GM10248 (cell line): ENCODE measurements at places on chromosomes 3 and 15.

DNA sequence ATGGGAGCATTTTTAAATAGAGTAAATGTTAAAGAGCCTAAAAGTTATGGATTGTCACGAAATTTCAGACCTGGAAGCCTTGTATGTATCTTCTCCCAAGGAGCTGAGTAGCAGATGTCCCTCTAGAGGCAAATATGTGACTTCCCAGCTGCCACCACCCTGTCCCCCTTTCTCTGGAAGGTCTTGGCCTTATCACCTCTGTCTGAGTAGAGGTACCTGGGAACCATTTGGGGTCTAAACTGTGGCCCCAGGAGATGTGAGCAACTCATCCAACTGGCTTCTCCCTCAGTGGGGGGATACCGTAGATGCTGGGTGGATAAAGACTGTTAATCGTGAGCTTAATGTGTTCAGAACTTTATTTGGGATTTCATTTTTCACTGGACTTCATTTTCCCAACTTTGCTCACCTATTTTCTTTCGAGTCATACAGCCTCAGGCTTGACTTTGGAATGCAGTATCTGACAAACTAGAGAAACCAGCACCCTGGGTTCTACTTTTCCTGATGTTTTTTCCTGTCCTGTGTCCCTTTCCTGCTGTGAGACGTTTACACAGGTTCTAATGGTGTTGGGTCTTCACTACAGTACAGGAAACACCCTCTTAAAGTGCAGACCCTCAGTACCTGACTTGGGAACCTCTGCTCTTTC lies 53.3 kb upstream of the CCR4 start:
- no peak for DNase-seq

DNA sequence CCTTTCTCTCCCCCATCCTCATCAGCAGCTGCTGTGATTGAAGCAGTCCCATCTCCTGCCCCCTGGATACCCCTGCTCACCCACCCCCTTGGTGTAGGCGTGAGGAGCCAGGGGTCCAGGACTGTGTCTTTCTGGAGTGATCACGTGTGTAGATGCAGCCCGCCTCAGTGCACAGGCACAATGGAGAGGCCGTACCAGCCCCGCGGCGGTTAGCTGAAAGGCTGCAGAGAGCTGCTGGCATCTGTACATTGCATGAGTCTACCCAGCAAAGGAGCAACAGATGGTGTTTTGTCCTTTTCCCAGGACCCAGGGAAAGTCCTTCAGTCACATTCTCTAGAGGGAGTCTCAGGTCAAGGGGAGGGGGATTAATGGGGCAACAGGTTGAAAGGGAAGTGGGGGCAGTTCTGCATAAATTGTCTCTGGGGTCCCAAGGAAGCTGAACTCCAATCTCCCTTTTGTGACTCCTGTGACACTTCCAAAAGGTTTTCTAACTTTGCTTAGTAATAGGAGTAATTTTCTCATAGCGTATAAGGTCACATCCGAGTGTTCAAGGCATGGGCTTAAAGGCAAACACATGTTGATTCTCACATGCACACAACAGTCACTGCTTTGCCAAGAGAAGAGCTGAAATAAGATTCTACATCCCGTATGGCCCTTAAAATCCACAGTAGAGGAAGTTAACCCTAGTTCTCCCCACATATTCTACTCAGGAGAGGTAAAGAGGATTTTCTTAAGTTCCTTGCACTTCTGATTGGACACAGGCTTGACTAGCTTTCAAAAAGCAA lies 7.1 kb downstream of the CSPG5 start:
- no peak for DNase-seq

GRCh38 chr3:177498037-177498857 lies 301.0 kb upstream of the TBL1XR1 start:
- no peak for DNase-seq

DNA sequence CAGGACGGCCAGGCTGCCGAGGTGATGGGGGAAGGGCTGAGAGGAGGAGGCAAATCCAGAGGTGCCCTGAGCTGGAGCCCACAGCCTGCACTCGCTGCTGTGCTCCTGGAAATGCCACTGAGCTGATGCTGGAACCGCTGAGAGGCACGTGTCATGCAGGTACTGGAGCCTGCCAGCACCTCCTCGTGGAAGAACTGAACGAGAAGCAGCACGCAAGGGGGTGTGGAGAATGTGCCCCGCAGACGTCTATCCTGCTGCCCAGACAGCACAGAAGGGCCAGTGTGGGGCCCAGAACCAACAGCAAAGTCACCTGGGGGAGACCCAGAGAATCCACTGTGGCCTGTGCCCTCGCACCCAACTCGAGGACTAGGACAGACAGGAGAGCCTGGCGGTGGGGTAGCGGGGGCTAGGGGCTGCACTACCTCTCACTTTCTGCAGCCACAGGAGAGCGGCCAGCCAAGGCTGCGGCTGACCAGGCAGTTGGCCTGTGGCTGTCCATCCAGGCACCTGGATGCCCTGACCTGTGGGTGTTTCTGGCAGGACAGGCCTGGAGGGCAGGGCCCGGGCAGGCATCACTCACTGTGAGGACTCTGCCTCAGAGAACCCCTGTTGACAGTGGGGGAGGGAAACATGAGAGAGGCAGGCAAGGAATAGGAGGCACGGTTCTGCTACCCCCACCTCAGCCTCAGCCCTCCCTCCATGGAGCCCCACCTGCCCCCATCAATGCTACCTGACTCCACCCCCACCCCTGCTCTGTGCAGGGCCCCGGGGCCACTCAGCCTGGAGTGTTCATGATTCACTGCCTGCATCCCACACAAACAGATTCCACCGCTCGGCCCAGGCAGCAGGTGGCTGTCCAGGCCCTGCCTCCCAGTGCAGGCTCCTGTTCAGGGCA lies 213.1 kb downstream of the TBC1D2B start:
- no peak for DNase-seq

DNA sequence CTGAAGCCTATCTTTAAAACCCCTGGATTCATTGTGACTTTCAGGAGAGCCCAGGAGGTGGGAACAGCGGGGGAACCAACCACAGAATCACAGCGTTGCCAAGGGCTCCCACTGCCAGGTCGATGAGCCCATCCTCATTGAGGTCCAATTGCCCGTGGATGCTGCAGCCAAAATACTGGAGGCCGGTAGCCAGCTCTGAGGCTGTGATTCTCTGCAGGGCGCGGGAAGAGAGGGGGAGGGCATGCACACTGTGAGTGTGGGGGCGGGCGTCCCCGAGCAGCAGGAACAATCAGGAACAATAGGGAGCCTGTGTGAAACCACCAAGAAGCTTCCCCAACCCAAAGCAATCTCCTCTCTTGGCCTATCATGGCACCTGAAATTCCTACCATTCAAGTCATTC lies 53.4 kb downstream of the FEM1B start:
- no peak for DNase-seq

- no peak for DNase-seq
Observed at GRCh38 chr3:141112686-141113297, 61.6 kb downstream of the SPSB4 start.

DNA sequence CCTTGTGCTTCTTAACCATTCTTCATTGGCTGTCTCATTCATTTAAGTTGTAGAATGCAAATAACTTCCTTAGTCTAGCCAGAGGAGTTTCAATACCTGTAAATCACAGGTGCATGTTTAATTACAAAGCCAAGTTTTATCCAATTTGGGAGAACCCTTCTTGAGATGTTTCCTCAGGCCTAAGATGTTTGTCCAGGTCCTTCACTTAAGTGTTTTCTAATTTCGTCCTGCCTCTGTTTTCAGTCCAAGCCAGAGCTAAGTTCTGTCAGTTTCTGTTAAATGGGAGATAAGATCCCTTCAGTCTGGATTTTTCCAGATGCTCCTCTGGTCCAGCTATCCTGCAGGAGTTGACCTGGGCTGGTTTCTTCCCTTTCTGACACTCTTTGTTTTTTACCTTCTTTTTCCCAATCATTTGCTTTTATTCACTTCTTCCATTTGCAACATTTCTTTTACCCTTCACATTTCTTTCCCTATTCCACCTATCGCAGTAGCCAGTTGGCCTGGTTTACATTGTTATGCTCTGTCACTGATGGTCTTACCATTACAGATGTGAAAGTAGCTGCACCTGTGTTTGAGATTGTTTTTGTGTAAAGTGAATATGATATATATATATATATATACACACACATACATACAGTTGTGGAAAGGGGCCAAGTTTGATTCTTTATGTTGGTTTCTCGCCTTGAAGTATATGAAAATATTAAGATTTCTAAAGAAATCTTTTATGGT lies 34.5 kb downstream of the EIF2AK4 start:
- DNase-seq: no peak

DNA sequence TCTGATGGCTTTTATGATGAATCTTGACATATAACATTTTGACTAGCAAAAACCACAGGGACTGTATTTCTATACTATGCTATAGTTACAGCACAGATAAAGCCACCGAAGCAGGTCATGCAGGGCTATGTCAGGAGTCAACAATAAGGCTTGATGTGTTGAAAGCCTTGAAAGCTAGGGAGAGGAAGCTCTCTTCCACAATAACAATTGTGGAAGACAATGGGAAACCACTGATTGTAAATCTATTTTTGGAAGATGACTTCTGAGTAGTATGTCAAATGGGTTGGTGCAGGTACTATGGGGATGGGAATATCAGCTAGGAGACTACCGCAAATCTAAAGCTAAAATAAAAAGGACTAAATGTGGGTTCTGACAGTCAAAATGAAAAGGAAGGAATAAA lies 4.0 kb upstream of the AQR start:
- no peak for DNase-seq

DNA sequence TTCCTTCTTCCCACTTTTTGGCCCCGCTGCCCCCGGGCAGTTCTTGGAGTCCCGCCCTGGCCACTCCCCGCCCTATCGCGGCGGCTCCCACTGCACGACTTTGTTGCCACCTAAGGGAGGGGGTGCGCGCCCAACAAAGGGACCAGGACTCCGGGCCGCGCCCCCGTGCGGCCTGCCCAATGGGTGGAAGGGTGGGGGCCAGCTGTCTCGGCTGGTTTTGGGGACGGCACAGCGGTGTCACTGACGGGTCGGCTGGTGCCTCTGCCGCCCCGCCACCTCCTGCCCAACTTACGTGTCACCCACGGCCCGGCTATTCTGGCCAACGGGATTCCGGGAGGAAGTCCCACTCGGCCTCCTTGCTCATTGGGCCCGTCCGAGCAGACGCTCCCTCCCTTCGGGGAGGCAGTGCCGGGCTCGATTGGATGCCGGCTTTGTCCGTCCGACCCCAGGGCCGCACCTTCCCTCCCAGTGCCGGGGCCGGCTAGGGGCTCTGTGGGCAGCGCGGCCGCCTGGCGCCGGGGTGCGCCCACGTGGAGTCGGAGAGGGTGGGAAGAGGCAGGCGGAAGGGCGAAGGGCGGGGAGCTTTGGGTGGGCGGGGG lies at the start of gene GOLIM4:
Gene GOLIM4, minus strand, starts transcription at position 314 of the 599 bp plus-strand sequence. CDS start 639 bp downstream, outside the sequence.
- DNase-seq: peak; percentile 96

- DNase-seq: no peak
Observed at GRCh38 chr15:37693926-37694325, 240.5 kb upstream of the TMCO5A start.

DNA sequence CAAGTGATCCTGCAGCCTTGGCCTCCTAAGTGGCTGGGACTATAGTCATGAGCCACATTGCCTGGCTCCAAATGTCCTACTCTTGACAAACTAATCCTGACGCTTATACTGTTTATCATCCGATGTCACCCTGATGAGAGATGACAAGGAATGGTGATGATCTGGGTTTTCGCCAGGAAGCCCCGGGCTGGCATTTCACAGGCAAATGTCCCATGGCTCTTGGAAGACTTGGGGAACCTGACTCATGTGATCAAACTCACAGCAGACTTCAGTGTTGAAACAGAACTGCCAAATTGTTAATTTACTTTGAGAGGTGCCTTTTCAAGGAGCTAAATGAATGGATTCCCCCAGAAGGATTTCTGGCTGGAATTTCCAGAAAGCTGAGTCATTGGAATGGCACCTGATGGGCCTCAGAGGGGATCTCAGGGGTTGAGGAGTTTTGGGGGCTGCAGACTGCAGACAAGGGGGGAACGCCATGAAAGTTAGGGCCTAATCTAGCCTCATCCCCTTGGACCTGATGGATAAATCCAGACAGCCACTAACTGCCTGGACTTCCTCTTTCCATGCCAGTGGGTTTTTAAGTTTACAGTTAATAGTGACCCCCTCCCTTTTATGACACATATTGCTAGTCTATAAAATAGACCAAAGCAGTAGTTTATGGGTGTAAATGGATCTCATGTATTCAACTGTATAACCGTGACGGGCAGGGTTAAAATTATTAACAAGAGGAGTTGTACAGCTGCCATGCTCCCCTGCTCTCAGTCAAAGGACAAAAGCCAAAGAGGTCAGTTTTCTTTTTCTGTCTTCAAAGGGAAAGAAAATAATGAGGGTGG lies 146.6 kb downstream of the CHSY1 start:
- no peak for DNase-seq

DNA sequence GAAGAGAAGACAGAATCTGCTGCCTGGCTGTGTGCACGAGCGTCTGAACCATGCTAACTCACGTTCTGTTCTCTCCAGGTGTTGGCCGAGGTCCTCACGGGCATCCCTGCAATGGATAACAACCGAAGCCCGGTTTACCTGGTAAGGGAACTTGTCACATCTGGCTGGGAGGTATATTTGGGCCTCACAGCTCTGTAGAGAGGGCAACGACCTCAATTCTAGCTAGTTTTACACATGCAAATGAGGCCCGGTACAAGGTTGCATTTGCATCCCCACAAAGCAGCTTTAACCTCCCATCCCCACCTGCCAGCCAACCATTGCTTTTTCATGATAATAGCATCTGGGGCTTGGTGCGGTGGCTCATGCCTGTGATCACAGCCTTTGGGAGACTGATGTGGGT lies 22.0 kb upstream of the TATDN2 start:
- no peak for DNase-seq

DNA sequence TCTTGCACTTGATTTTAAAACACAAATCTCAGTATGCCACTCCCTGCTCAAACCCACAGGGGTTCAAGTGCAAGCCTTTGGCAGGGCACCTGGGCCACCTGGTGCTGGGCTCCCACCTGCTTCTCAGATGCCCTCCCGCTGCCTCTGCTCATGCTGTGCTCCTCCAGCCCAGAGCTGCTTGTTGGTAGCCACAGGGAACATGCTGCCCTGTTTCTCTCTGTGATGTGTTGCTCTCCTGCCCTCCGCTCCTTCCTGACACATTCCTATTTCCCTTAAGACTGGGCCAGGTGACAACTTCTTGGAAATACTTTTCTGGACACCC lies 27.1 kb upstream of the KY start:
- no peak for DNase-seq
